CD14-positive monocyte (primary cell): ENCODE measurements at places on chromosomes 3 and 15.

DNA sequence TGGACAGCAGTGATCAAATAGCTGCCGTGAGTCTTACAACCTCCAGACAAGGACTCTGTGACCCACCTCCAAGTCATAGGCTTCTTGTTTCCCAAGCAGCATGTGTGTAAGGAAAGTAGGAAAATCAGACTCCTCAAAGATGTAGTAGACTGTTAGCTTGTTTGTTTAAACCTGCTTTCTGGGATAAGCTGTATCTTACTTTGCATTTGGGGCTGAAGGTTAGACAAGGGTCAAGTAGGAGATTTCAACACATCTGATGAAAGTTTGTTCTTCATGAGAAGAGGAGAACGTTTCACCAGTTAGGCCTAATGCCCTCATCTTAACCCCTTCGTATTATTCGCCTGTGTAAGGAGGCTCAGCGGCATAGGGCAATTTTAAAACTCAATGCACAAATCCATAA, 756.4 kb upstream of the NR2F2 start:
- DNase-seq: no peak

DNA sequence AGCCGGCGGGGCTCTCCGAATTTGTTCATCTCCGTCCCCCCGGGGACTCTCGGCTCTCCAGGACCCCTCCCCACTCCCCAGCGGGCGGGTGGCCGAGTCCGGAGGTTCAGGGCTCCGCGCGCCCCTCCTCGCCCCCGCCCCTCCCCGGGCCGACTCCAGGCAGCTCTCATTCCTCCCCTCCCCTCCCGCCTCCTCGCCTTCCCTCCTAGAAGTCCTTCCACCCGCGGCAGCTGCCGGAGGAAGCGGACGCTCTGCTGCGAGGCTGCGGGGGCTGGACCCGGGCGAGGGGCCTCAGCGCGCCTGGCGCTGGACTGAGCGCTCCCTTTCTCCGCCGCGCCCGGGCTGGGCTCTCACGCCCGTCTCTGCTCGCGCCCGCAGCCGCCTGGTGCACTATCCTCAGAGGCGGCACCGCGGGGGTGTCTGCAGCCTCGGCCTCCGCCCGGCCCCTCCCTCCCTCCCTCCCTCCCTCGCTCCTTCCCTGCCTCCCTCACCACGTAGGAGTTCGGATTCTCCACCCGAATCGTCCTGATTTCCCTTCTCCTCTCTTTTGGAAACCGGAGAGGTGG, at the start of gene ROBO2:
ROBO2 (plus strand) TSS at position 494 of the 566 bp plus-strand sequence. CDS start 687 bp downstream, outside the sequence.
- DNase-seq: no peak

GRCh38 chr3:28326458-28326926, 22.0 kb upstream of the ZCWPW2 start:
- DNase-seq: peak; percentile 30

DNA sequence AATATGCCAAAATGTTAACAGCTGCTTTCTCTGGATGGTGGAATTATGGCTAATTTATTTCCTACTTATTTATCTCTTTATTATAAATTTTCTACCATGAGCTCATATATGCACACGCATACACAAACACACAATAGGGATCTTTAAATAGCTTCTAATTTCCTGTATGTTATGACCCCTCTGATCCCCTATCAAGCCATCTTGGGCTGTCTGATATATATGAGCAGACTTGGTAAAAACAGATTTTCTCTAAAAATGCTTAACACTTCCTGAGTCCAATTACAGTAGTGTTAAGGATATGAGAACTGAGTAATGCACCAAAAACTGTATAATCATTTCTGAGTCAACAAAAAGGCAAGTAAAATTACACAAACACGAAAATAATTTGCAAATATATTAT, 52.0 kb upstream of the LMOD3 start:
- no peak for DNase-seq

GRCh38 chr15:74415966-74416916, 17.5 kb downstream of the SEMA7A start:
- DNase-seq: no peak

DNA sequence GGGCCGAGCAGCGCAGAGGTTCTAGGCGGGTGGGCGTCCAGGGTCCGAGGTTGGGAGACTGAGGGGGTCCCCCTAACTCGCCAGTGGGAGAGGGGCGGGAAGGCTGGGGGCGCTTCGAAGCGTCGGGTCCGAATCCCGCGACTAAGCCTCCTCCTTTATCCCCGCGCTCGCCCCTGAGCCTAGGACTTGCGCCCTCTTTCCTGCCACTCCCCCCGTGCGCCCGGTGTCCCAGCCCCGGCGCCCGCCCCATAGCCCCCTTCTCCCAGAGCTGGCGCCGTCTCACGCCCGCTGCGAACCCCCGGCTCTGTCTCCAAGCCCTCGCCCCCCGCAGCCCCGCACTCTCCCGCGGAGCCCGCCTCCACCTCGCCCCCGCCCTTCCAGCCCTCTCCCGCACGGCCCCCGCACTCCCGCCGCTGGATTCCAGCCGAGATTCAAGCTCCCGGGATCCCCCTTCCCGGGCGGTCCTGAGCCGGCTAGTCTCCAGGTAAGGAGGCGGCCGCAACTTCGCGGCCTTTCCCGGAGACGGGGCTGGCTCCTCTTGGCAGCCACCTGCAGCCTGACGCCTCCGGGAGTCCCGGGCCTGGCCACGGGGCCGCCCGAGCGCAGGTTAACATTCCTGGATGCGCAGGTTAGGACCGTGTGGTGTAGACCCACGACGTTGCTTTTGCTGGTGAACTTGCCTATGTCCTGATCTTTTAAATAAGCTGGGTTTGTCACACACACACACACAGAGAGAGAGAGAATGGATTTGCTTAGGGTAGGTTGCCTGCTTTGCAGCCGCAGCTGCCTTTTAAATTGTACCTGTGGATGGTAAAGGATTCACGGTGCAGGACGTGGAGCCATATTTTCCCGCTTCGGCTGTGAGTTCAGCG, 563 bp downstream of the PXYLP1 start:
- no peak for DNase-seq

- no peak for DNase-seq
Measured at GRCh38 chr3:110743202-110743601, 328.4 kb upstream of the NECTIN3 start.

GRCh38 chr3:141686466-141687291, 51.4 kb upstream of the RNF7 start:
- peak; percentile 71 for DNase-seq

- no peak for DNase-seq
Measured at GRCh38 chr3:151379083-151379734, 5.3 kb downstream of the P2RY12 start.

- DNase-seq: no peak
Measured at GRCh38 chr3:155309581-155309980, 16.1 kb upstream of the STRIT1 start.
